Myometrial cell (primary cell): ENCODE measurements at places on chromosomes 16 and 17. TPM values are rescaled to one million over a fixed set of nuclear protein-coding genes. Genes with fewer than 3 reads are reported as not detected.

The STXBP4 gene
- 5.2 and 5.5 TPM in 2 replicates for total RNA-seq

The CD300E gene
- total RNA-seq, result not detected in 2 replicates

The KRT24 gene
- total RNA-seq, result not detected in 2 replicates

The HYDIN gene
- total RNA-seq, result 0.18 TPM in 1 of 2 replicates, not detected in the other

The LLGL2 gene
- under 0.01 and 0.89 TPM in 2 replicates for total RNA-seq

The SLC13A2 gene
- total RNA-seq, result not detected in 2 replicates

The KREMEN2 gene
- under 0.01 TPM in 1 of 2 replicates, not detected in the other for total RNA-seq

The CA10 gene
- not detected in 2 replicates for total RNA-seq

The CENPV gene
- 36.0 and 40.6 TPM in 2 replicates for total RNA-seq
